ENCODE measurements at places on chromosomes 5 and 9.

DNA sequence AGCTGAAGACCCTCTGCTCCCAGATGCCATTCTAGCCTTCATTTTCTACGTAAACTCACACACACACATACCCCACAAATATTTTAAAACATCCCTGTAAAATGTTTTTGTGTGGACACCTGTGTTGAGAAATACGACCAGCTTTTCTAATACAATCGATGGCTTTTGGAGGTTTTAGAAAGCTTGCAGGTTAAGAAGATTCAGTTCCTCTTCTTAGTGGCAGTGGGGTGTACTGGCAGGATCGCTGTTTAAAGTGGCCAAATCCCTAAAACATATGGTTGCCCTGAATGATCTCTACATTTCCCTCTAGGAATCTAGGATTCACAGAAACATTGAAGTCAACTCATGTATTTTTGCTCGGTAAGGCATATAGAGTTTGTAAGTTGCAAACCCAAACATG, 236.3 kb downstream of the NSG2 start:
- DNase-seq, result no peak

- no peak for DNase-seq
Observed at GRCh38 chr9:114374936-114375335, 12.8 kb downstream of the AKNA start.

GRCh38 chr9:112286926-112287325, 46.5 kb downstream of the PTBP3 start:
- no peak for DNase-seq

- no peak for DNase-seq
Observed at GRCh38 chr5:113338628-113339027, 96.2 kb downstream of the TSSK1B start.

DNA sequence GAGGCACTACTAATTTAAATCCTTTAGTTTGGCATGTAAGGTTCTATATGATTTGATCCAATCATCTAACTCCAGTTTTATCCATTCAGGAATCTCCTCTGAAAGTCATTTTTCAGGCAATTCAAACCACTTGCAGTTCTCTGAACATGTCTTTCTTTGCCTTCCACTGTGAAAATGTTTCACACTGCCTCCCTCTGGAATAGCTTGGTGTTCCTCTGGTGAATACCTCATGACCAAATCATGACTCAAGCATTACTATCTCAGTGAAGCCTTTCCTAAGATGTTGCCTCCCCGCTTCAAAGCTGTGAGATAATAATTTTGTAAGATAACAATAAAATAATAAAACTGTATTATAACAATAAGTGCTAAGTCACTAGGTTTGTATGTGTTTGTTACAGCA, 981.1 kb downstream of the DTWD2 start:
- DNase-seq, result no peak

DNA sequence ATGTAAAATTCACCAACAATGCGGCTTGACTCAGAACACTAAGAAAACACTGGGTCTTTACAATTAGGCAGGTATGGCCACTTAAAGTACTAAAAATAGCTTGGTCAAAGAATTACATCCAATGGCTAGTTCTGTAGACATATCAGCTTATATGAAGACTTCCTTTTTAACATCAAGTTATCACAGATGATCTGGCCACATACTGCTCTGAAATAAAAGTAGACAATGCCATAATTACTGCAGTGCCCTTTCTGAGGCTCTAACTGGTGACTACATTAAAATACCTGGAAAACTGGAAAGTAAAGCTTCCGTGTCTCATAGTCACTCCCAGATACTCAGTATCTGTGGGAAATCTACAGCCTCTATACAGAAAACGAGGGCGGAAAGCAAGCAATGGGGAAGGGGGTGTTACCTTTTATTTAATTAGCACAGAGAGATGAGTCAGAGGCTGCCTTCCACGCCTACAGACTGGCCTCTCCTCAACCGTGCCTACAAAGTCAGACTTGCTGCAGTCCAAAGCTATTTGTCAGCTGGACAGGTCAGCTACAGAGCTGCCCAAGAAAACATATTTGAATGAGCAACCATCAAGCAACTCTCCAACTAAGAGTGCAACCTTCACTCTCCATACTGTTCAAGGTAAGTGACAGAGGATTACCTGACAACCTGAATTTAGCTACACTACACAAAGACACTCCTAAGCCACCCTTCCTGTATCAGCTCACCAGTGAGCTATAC, 8.7 kb downstream of the SERINC5 start:
- peak; percentile 36 for DNase-seq

GRCh38 chr9:71936066-71936465, 24.6 kb downstream of the C9orf85 start:
- no peak for DNase-seq

- DNase-seq, result no peak
Observed at GRCh38 chr9:123099548-123099947, 66.1 kb downstream of the GPR21 start.
